Activated T-helper 1 cell treated with anti-CD3 and anti-CD28 coated beads, Interleukin-12 subunit alpha, Interleukin-12 subunit beta, Interleukin-2, Interleukin-4 antibody, amounts not matched to agents 30 ng/mL and 10 ng/mL and 1 ng/mL, durations not matched to agents 14 hours and 24 hours and 36 hours (primary cell): ENCODE measurements at places on chromosomes 7 and 10. TPM values are rescaled to one million over a fixed set of nuclear protein-coding genes. Genes with fewer than 3 reads are reported as not detected.

FOXI2 gene
- not detected in 2 replicates for total RNA-seq

TMEM225B gene
- 0.60 and 0.64 TPM in 2 replicates for total RNA-seq

IFIT1B gene
- not detected in 2 replicates for total RNA-seq

COL28A1 gene
- not detected in 2 replicates for total RNA-seq

GHRHR gene
- total RNA-seq, result not detected in 2 replicates

TMEM196 gene
- not detected in 2 replicates for total RNA-seq

FXYD4 gene
- total RNA-seq, result 0.44 TPM in 1 of 2 replicates, not detected in the other

LRRTM3 gene
- not detected in 2 replicates for total RNA-seq

CUZD1 gene
- 3.0 TPM in 2 replicates for total RNA-seq

HMX2 gene
- total RNA-seq, result not detected in 2 replicates

FAM200A gene
- total RNA-seq, result 4.7 and 5.2 TPM in 2 replicates

AEBP1 gene
- 17.0 and 17.2 TPM in 2 replicates for total RNA-seq

DNA2 gene
- 50.2 and 54.3 TPM in 2 replicates for total RNA-seq

TMEM213 gene
- total RNA-seq, result 0.08 TPM in 1 of 2 replicates, not detected in the other

CFAP46 gene
- total RNA-seq, result not detected in 2 replicates

RBP3 gene
- not detected in 2 replicates for total RNA-seq

LIPF gene
- not detected in 2 replicates for total RNA-seq

PGAM2 gene
- total RNA-seq, result 0.42 and 0.78 TPM in 2 replicates

ENO4 gene
- total RNA-seq, result not detected in 2 replicates

PLEKHS1 gene
- 0.05 and 0.07 TPM in 2 replicates for total RNA-seq

PAX4 gene
- not detected in 2 replicates for total RNA-seq

CRYGN gene
- total RNA-seq, result 0.22 TPM in 1 of 2 replicates, not detected in the other

PIK3CG gene
- total RNA-seq, result 38.7 and 39.3 TPM in 2 replicates

TMEM176A gene
- not detected in 2 replicates for total RNA-seq

CFAP70 gene
- total RNA-seq, result 0.26 and 0.34 TPM in 2 replicates

COMTD1 gene
- 36.4 and 36.9 TPM in 2 replicates for total RNA-seq

AKR1C8 gene
- 0.22 and 0.34 TPM in 2 replicates for total RNA-seq

SUN3 gene
- total RNA-seq, result not detected in 2 replicates

AKR1C2 gene
- total RNA-seq, result not detected in 2 replicates

DPP6 gene
- total RNA-seq, result not detected in 2 replicates

ADIRF gene
- not detected in 2 replicates for total RNA-seq

PLAU gene
- 0.37 and 0.60 TPM in 2 replicates for total RNA-seq

EBLN1 gene
- total RNA-seq, result not detected in 2 replicates

VSTM2A gene
- not detected in 2 replicates for total RNA-seq

TWIST1 gene
- 5.6 and 8.1 TPM in 2 replicates for total RNA-seq

ARHGEF5 gene
- 8.0 and 9.1 TPM in 2 replicates for total RNA-seq
